Activated CD4-positive, alpha-beta T cell treated with anti-CD3 and anti-CD28 coated beads, Interleukin-2, Interleukin-6, amounts not matched to agents 100 ng/mL and 50 ng/mL, durations not matched to agents 16 hours and 8 hours (primary cell): ENCODE measurements at places on chromosomes 16 and 17.

- no peak for DNase-seq
Measured at GRCh38 chr16:57639172-57639887, 10.9 kb downstream of the ADGRG1 start.

DNA sequence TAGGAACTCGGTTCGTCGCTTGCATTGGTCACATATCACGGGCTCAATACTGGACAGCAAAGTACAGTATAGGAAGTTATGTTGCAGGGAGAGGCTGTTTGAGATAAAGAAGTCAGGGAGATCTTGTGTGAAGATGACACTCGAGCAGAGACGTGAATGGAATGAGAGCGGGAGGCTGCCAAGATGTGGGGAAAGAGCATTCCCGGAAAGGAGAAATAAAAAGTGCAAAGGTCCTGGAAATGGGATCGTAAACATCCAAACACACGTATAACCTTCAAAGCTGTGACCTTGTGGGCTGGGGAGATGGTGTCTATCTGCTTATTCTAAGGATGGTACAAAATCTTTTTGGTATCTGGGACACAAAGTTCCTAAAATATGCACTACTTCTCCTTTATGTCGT lies 43.0 kb upstream of the MYOCD start:
- DNase-seq, result no peak

DNA sequence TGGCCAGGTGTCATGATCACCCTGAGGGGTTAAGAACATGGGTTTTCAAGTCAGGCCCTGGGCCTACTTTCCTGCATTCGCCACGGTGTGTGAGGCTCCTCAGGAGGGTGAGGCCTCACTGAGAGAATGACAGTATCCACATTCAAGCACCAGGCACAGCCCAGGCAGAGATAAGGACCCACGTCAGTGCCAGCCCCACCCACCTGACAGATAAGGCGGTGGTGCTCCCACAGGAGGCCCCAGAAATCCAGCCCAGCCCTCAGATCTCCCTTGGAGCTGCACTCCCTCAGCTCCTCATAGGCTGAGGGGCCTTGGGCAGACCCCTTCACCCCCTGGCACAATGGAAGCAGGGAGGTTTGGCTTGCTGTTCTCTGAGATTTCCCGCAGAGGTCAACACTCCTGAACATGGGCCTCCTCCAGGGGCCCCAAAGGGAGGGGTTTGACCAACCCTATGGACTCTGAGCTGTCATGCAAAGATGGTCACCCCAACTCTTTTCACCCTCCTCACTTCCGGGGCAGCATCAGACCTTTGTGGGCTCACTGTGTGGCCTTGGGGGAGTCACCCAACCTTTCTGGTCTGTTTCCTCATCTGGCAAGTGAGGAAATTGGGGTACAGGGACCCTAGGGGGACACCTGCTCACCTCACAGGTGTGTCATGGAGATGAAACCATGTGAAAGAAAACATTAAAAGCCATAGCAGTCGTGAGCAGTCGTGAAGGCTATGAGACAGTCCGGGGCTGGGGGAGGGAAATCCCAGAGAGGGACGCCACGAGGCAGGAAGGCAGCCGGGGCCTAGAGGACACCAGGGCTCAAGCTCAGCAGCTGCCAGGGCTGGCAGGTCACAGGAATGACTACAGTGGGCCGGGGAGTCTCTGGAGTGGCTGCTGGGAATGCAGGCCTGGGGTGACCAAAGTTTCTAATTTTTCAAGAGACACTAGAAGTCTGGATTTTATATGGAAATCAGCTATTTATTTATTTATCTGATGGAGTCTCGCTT lies 15.4 kb downstream of the PLLP start:
- no peak for DNase-seq

DNA sequence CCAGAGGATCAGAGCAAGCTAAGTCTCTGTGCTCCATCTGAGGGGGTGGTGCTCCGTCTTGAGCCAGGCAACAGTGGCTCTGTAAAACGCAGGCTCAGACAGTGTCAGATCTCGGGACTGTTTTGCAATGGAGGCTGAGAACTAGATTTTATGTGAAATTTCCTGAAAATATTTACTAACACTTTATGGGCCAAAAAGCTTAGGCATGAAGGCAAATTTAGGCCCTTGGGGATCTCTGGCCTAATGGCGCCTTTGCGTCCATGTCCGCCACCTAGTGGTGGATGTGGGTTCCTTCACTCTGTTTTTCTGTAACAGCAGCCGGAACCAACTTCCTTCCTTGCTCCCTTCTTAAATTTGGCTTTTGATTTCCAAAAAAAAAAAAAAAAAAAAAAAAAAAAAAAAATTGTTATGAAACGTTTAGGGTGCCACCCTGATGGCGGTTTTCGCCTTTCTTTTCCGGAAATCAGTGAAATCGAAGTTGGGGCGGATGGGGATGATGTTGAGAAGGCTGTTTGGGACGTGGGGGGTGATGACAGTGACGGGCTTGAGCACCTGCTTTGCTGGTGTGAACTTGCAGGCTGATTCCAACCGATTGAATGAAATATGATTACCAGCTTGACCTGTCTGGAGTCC lies 14.0 kb upstream of the ELAC2 start:
- peak; percentile 65 for DNase-seq

GRCh38 chr17:75827308-75828075 lies 16.7 kb downstream of the UNC13D start:
- peak; percentile 75 for DNase-seq

DNA sequence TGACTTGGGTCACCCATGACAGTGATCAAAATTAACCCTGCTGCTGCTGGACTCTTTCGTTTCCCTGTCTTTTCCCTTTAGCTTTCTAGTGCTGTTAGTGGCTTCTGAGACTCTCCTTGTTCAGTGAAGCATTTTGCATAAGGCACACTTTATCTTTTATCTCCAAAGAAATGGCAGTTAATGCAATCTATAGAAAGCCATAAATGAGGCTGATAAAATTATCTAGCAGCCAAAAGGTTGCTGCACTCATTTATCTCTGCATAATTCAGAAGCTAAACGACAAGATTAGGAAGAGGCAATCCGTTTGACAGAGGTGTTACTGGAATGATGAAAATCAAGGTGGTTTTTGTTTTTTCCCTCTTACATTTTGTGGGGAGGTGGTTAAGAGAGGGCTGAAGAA lies 1109.5 kb upstream of the EEF2KMT start:
- no peak for DNase-seq

DNA sequence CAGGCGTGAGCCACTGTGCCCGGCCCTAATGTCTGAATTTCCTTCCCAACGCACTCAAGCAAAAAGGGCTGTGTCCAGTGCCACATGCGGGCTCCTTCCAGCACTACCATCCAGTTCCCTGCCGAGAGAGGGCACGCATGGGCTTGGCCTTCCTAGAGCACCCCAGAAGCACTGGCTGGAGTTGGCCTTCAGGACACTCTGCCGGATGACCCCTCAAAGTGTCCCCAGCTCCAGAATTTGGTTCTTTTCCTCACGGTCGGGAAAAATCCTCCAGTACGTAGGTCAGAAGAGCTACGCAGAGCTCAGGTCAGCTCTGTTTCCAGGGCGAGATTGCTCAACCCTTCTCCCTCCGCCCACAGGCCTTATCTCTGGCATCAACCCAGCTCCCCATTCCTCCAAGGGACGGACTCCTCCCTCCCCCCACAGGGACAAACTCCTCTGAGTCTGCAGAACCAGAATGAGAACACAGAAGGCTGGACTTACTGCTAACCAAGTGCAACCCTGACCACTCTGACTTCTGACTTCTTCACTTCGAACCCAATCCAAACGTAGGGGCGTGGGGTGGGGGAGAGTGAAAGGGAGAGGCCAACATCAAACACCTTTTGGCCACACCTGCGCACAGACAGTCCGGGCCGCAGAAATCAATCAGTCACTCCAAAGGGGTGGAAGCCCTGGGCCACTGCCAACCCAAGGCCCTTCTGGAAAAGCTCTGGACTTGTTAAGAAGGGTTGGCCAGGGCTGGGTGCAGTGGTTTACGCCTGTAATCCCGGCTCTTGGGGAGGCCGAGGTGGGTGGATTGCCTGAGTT lies 3.6 kb downstream of the CDC42EP4 start:
- no peak for DNase-seq

- no peak for DNase-seq
Measured at GRCh38 chr16:83901101-83901500, 2.2 kb downstream of the MLYCD start.

DNA sequence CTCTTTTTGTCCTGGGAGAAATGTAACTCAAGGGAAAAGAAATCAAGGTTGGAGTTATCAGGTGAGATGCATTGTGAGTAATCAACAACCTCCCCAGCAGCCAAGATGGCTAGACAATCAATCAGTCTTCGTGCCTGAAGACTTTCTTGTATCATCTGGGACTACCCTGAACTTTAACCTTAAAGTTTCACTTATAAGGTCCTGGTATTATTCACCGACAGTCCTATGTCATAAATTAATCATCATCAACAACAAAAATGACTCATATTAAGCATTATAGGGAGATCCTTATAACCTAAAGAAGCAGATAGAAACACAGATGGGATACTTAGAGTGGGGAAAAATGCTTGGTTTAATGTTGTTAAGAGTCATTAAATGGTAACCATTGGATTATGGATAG lies 7.7 kb upstream of the TEKT3 start:
- no peak for DNase-seq

DNA sequence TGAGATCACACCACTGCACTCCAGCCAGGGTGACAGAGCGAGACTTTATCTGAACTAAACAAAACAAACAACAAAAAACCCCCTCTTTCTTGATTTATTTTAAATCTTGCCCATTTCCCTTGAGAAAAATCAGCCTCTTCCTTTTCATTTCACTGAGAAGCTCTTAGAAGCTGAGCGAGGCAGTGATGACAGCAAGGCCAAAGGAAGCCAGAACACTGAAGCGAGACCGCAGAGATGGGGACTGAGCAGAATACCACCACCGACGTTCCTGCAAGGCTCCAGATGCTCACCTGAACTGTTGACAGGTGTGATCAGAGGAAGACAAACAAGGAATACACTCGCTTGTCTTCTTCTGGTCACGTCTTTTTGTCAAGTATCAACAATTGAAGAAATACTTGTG lies 30.5 kb upstream of the IRF8 start:
- no peak for DNase-seq

GRCh38 chr16:20673882-20674683 lies 23.4 kb downstream of the ACSM1 start:
- no peak for DNase-seq

DNA sequence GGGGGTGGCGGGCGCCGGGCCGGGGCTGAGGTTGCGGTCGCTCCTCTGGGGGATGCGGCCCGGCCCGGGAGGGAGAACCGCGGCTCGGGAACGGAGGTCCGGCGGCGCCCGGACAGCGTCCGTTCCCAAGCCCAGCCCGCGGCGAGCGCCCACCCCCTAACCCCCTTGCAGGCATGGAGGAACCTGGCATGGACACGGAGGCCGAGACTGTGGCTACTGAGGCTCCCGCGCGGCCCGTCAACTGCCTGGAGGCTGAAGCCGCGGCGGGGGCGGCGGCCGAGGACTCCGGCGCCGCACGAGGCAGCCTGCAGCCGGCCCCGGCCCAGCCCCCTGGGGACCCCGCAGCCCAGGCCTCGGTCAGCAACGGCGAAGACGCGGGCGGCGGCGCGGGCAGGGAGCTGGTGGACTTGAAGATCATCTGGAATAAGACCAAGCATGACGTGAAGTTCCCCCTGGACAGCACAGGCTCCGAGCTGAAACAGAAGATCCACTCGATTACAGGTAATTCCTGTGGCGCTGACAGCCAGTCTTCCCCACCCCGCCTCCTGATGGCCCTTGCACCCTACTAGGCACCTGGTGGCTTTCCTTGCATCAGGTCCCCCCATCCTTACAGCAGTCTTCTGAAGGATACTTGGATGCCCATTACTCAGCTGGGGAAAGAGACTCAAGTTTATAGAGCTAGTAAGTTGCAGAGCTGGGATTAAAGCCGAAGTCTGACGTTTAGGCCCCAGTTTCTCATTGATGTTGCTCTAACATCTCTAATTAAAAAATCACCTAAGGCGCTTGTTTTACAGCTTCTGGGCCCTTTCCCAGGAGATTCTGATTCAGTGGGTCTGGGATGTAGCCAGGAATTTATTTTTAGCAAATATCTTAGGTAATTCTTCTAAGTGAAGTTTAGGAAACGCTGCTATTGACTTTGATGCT lies 514 bp downstream of the UBFD1 start:
- peak; percentile 7 for DNase-seq

DNA sequence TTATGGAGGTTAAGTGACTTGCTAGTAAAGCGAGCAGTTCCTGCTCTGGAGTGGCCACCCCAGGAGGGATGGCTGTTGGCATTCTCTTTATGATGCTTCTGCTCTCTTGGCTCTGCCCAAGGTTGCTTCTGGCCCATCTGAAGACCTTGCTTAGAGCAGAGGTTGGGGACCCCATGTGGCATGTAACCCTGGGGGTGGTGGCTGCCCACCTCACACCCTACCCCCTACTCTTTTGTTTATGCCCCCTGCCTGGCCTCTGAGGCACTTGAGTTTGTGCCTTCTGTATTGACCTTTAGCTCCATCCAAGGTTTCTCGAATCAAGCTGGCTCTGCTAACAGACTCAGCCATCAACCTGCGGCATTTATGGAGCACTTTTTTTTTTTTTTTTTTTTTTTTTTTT lies 214.6 kb downstream of the MSI2 start:
- no peak for DNase-seq

GRCh38 chr17:82297280-82297713 lies 20.1 kb downstream of the CD7 start:
- DNase-seq, result peak; percentile 93

DNA sequence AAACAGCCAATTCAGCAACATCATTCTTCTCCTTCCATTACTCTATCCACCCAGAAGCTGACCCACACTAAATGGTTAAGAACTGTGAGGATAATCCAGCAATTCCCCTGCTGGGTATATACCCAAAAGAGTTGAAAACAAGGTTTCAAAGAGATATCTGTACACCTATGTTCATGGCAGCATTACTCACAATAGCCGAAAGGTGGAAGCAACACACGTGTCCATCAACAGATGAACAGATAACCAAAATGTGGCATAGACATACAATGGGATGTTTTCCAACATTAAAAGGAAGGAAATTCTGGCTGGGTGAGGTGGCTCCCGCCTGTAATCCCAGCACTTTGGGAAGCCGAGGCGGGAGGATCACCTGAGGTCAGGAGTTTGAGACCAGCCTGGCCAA lies 19.9 kb downstream of the MIS12 start:
- DNase-seq, result no peak

GRCh38 chr17:82017612-82018151 lies 5.0 kb downstream of the CENPX start:
- no peak for DNase-seq

- DNase-seq, result no peak
Measured at GRCh38 chr17:57553991-57554825, 190.9 kb downstream of the CCDC182 start.

DNA sequence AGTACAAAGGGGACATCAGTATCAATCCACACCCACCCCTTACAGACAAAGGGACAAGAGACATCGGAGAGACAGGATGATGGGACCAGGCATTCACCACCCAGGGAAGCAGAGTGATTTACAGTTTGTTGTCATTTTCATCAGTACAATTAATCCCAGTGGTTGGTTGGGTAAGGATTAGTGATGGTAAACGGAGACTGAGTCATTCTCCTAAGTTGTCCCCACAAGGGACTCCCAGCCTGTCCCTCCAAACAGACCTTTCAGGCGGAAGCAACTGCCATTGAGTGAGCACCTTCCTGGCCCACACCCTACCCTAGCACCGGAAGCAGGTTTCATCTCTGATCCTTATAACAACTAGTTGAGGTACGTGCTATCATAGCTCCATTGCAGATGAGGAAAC lies 11.2 kb downstream of the PPL start:
- DNase-seq, result no peak
